NCI-H1436 (cell line): ENCODE measurements at places on chromosomes 5 and 9.

GRCh38 chr9:70046274-70047070 is 2.8 kb downstream of the MAMDC2 start:
- DNase-seq = no peak

- no peak for DNase-seq
Observed at GRCh38 chr9:37732086-37732741, 21.4 kb upstream of the TRMT10B start.

GRCh38 chr5:167816354-167816753 is 475.1 kb upstream of the WWC1 start:
- no peak for DNase-seq

DNA sequence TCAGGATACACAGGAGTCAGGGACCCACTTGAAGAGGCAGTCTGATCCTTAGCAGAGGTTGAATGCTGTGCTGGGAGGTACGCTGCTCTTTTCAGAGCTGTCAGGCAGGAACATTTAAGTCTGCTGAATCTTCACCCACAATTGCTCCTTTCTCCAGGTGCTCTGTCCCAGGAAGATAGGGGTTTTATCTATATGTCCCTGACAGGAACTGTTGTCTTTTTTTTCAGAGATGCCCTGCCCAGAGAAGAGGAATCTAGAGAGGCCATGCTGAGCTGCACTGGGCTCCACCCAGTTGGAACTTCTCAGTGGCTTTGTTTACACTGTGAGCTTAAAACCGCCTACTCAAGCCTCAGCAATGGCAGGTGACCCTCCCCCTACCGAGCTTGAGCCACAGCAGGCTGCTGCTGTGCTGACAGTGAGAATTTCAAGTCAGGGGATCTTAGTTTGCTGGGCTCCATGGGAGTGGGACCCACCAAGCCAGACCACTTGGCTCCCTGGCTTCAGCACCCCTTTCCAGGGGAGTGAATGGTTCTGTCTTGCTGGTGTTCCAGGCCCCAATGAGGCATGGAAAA is 169.0 kb downstream of the FBXL17 start:
- DNase-seq = no peak

- DNase-seq = no peak
Observed at GRCh38 chr9:134929193-134930158, 11.8 kb upstream of the FCN1 start.

GRCh38 chr5:35303152-35303551 is 72.9 kb upstream of the PRLR start:
- no peak for DNase-seq

- DNase-seq = no peak
Observed at GRCh38 chr5:39892708-39893107, 467.9 kb upstream of the DAB2 start.

GRCh38 chr9:127874301-127875221 is 2.9 kb downstream of the AK1 start:
- no peak for DNase-seq

DNA sequence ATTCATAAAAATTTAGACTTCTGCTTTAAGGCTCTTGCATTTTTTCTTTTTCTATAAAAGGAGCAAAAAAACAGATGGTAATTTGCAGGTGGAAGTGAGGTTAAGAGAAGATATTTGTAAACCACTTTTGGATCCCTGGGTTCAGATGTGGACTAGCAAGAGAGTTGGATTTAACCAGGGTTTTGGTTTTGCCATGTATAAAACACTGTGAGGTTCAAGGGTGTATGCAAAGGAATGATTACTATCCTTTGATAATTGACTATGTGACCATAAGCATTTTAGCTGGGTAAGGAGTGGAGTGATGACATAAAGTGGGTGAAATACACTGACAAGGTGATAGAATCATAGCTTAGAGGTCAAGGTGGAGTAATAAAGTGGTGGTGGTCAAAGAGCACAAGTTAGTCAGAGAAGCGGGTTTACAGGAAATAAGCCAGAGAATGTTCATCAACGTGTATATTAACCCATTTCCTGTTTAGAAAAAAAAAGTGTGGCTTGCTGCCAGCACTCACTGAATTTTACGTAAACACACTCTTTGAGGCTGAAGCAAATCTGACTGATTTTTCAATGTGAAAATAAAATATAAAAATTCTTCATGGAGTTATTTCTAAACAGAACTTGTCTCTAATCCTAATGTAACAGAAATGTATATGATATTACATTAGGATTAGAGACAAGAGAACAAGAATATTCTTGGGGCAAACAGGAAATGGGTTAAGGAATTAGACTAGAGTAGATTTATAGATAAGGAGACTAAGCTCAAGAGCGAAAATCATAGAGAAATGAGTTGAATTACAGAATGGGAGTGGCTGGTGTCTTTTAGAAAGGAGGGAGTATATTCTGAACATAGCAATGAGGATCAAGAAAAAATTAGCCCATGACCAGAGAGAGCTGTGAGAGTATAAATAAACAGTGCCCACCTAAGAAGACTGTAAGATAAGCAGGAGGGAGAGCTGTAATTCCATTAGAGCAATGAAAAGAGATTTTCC is 74.5 kb downstream of the CDKN2A start:
- no peak for DNase-seq

DNA sequence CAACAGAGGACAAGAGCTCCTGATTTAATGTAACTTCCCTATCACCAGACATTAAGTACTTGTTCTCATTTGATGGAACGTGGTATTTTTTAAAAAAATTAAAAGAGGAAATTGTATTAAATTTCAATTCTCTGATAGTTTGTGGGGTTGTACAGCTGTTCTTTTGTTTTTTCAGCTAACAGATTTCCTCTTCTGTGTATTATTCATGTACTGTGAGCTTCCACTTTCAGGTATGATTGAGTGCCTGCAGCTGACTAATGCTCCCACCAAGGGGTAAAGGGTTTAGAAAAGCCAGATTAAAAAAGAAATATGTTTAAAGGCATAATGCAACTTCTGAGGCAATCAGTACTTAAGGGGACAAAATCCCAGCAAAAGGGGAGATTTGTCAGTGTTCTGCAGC is 117.7 kb upstream of the ACTBL2 start:
- no peak for DNase-seq

- no peak for DNase-seq
Observed at GRCh38 chr5:34040472-34040871, 2.5 kb downstream of the C1QTNF3 start.

GRCh38 chr9:129069862-129070641 is 10.9 kb upstream of the DOLPP1 start:
- DNase-seq = no peak

- no peak for DNase-seq
Observed at GRCh38 chr9:135608294-135608998, 30.9 kb downstream of the GLT6D1 start.

DNA sequence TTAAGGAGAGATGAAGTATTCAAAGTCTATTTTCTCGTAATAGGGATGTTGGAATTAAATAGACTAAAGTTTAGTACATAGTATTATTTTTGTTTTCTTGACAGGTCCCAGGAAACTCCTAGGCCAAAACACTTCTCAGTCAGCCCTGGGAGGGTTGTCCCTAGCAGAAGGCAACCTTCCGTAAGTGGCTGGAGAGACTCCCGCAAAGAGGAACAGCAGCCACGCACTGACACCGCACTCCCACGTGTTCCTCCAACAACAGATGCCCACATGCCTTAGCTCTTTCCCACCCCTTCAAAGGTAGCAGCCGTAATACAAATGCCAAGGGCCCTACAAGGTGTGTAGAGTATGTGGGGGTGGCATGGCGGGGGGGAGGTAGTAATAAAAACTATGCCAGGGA is 28.4 kb downstream of the PCDHGC5 start:
- DNase-seq = no peak

GRCh38 chr9:81656004-81656403 is 33.3 kb downstream of the TLE1 start:
- DNase-seq = no peak

- no peak for DNase-seq
Observed at GRCh38 chr9:88174324-88174723, 36.0 kb upstream of the SPATA31C2 start.

- DNase-seq = no peak
Observed at GRCh38 chr5:16459451-16459850, 6.1 kb downstream of the ZNF622 start.

GRCh38 chr9:5515261-5515650 is 4.9 kb downstream of the PDCD1LG2 start:
- DNase-seq = no peak
